Left cardiac atrium (tissue), 4 donors: ENCODE measurements at places on chromosomes 3 and 15.

DNA sequence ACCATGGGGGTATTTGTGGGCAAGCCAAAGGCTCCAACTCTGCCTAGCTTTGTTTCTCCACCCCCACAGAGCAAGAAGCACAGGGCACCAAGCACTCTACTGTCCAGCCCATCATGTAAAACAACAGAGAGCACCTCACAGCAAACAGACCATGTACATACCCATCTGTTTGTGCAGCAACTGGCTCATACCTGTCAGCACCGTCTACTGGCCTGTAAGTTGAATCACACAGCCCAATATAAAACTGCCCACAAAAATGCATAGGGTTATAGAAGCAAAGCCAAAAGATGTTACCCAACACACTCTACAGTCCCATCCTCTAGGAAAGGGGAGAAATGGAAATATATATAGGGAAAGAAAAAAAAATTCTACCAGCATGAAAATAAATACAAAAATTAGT is 139.7 kb upstream of the CPNE4 start:
- DNase-seq: no peak

DNA sequence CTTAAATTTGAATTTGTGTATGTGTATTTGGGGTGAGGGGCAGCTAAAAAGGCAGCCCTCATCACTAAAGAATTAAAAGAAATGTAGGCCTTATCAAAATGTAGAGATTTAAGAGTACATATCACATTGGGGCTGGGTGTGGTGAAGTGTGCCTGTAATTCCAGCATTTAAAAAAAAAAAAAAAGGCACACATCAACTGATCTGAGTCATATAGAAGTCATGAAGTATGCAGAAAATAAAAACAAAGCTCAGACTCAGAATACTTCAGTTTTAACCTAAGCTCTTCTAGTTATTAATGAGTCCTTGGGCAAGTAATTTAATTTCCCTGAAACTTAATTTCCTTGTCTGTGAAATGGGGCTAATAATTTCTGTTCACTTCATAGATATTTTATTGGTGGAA is 31.6 kb downstream of the SLC24A1 start:
- no peak for DNase-seq

DNA sequence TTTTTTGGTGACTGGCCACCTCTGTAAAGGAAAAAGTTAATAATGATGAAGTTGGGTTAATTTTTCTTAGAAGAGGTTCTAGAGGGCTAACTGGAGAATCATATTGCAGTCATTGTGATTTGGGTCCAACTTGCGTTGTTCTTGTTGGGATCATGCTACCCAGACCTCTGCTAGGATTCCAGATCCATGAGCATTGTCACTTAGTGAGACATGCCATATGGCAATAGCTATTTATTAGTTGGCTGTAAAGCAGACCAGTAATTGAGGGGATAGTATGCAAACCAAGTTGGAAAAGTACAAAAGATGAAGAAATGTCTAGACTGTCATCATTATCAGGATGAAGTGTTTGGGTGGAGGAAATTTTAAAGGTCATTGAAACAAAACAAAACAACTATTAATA is 30.7 kb upstream of the P2RY12 start:
- DNase-seq: no peak

DNA sequence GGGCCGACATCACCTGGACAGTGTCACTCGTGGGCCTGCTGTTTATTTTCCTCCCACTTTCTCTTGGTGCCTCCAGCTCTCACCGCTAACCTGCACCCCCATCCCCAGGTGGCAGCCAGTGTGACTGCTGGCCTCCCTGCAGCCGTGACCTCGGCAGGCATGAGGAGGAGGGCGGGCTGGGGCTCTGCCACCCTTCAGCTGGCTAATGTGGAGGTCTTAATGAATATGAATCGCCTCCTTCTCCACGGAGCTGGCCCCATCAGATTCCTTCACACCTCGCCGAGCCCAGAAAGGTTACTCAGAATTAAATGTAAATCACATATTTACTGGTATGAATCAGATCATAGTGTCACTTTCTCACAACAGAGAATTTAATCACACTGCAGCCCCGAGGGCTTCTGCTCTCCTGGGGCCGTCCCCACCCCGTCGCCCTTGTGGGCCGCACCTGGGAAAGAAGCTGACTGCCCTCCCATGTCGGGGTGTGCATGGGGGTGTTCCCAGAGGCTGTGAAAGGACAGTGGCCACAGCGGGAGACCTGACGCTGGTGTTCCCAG is 171.1 kb upstream of the TLE3 start:
- no peak for DNase-seq

DNA sequence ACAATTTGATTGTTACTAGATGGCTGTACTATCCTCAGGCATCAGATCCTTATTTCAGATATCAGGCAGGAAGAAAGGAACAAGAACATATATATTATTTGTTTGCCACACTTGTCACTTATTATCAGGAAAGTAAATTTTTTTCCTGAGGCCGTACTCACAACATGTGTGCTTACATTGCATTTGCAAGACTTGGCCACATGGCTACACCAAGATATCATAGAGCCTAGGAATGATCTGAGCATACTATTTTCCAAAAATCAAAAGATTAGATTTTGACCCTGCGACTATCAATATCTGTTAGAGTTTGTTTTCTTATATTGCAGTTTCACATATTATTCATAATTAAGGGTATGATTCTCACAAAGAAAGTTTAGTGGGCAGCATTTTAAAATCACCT is 426.2 kb upstream of the BCHE start:
- DNase-seq: no peak

GRCh38 chr3:179401561-179401960 is 49.7 kb downstream of the GNB4 start:
- DNase-seq: no peak

DNA sequence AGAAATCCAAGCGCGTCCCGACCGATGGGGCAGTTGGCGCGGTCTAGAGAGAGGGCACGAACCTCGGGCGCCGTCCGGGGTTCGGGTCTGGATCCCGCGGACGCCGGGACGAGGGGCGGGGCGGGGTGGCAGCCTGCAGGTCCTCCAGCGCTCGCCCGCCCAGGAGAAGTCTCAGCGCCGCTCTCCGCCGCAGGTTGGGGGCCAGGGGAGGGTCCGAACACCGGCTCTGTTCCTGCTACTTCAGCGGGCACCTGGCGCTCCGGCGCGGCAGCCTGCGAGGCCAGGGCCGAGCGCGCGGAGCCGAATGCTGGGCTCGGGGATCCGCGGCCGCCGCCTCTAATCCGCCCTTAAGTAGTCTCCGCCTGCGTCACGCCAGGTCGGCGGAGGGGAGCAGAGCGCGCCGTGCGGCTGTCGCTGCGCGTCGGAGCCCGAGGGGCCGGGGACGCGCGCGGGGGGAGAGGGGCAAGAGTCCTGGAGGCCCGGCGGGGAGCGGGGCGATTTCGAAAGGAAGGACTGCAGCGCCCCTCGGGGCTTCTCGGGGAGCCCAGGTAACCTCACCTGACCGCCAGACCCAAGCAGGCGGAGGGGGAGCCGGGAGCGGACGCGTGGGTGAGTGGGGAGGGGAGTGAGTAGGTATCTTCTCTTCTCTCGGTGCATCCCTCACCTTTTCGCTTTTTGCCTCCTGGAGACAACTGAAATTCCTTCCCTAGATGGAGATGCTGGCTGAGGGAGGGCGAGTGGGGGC is at the start of gene GJD2:
TSS of gene GJD2 (minus strand) at position 325 of the 745 bp plus-strand sequence. CDS start 510 bp downstream, outside the sequence.
- DNase-seq: no peak

DNA sequence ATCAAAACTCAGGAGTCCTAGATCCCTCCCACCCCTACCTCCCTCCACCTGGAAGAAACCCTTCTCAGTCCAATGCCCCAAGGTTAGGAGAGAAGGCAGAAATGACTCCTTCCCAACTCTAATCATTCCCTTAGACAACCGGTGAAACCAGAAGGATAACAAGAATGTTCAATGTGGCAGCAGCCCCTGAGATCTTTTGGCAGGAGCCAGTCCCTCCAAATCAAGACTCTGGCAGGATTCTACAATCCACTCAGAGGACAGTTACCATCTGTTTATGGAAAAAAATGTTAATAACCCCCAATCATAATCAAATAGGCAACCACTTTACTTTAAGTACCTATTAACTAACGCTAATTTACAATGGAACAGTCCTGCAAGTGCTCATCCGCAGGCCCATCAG is 136.5 kb downstream of the NTRK3 start:
- no peak for DNase-seq

DNA sequence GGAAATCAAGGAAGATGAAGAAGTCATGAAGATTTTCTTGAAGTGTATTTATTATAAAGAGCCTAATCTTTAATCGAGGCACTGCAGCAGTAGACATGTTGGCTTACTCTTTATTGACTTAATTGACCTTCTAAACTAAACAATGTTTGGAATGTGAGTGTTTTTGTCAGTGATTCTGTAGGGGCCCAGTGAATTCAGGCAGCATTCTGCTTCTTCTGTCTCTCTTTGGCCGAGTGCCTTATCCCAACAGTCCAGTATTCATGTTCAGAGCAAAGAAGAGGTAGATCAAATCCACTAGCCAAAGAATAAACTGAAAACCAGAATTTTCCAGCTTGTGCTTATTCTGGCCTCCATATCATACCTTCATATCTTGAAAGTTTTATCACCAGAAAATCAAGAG is 55.7 kb downstream of the RLBP1 start:
- no peak for DNase-seq

DNA sequence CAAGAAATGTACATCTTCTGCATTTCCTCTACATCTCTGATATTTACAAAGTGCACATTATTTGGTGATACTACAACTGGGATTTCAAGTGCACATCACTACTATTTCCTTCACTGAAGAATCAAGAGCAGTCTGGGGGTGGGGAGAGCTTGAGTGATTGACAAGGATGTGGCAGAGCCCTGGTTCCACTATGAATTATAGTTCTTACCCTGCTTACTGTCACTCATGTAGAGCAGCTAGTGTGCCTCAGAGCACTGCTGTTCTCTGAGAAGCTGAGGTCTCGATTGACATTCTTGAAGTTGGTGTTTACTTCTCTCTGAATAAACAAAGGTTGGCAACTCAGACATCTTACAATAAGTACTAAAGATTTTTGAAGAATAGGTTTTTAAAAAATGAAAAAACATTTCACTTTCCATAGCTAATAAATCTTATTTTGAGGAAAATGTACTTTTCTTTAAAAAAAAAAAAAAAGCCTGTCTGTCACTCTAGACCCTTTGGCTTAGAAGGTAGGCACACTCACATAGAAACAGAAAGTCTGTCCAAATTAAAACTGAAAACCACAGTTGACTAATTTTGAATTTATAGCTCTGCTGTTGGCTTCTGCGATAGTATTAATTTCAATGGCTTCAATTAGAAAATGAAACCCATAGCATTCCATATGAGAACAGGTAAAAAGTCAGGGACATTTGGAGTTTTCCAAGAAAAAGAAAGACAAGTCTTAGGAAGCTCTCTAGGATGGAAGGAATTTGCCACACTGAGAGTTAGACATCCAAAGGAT is 5.6 kb downstream of the GREM1 start:
- no peak for DNase-seq

DNA sequence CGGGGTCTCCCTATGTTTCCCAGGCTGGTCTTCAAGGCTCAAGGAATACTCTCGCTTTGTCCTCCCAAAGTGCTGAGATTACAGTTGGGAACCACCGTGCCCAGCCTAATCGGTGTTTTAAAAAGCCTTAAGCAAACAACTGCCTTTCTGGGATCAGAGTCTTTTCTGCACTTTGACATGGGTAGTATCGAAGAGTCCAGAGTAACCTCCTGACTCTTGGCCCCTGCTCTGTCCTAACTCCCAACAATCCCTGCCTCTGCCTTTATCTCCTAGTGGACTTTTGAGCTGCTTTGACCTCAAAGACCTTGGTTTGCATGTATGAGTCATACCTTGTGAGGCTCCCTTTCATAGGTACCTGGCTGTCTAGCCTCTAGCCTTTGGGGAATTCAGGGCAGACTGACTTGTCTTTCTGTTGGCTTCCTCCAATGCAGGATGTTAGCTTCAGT is 21.0 kb upstream of the HACD2 start:
- DNase-seq: no peak

- no peak for DNase-seq
These were observed 63.8 kb upstream of the ACP3 start for GRCh38 chr3:132253262-132253878.

DNA sequence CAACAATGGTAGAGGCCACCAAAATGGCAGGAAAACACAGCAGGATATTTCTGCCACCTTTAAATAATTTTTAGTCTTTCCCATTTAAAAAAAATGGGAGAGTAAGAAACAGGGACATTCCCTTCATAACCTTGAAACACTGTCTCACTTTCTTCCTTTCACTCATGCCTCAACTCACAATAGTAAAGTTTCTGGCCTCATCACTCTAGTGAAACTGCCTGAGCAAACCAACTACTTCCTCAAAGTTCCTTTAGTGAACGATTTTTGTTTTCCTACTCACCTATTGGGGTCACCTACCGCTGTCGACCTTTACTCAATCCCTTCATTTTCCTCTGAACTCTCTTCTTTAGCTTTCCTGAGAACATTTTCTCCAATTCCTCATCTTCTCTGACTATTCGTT is 33.0 kb downstream of the SHC4 start:
- no peak for DNase-seq
